ENCODE measurements at places on chromosomes 7 and 10. TPM values are rescaled to one million over a fixed set of nuclear protein-coding genes. Genes with fewer than 3 reads are reported as not detected.

DNA sequence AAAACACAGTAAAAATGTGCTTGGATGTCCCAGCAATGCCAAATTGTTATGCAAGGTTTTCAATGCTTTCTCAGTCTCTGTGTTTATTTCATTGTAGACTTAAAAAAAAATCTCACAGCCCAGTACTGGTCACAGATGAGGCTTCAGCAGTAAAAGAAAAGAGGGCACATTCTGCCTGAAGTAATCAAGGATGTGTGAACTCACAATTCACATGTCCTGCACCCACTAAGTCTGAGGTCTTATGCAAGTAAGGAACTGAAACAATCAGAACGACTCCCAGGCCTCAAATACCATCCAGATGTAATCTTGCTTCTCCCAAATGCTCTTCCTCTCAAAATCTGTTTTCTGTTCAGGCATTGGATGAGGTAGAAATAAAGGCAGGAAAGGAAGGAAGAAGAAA is 33.7 kb downstream of the ADRB1 start:
- H3K4me1 ChIP-seq: peaks cover 11% of the 10 kb centered on the region
- H3K27me3 ChIP-seq: no peaks in the 10 kb centered on the region
- DNase-seq: no peak
- no peak overlapping the region for H3K27ac ChIP-seq

- H3K27me3 ChIP-seq: no peaks in the 10 kb centered on the region
- no peak overlapping the region for H3K4me3 ChIP-seq
- no peak overlapping the region for H3K27ac ChIP-seq
- H3K4me1 ChIP-seq: peaks cover 11% of the 10 kb centered on the region
- no peak for DNase-seq
Observed at GRCh38 chr7:38880454-38880853, 28.5 kb downstream of the VPS41 start.

- no peaks in the 10 kb centered on the region for H3K36me3 ChIP-seq
- no peak for DNase-seq
- H3K27me3 ChIP-seq: no peaks in the 10 kb centered on the region
- no peak overlapping the region for H3K27ac ChIP-seq
- no peak overlapping the region for H3K4me3 ChIP-seq
Observed at GRCh38 chr7:114786455-114786854, 135.4 kb upstream of the MDFIC start.

DNA sequence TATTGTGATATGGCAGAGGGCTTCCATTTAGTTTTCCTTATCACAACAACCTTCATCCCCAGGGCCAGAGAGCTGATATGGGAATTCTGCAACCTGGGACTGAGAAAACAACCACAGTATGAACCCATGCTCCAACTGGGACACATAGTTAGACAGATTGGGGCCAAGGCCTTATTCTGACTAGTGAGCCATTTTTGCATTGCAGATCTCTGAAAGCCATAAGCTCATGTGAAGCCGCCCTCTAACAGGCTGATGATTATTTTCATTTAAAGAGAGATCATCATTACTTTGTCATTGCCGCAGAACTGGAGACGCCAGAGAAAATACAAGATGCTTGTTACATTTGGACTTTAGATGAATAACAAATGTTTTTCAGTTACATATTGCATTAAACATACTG is 791.7 kb upstream of the POM121L12 start:
- H3K4me1 ChIP-seq: no peaks in the 10 kb centered on the region
- H3K27me3 ChIP-seq: no peaks in the 10 kb centered on the region
- DNase-seq: no peak
- H3K4me3 ChIP-seq: no peak overlapping the region
- H3K36me3 ChIP-seq: no peaks in the 10 kb centered on the region

GRCh38 chr7:36070230-36070629 is 82.8 kb upstream of the EEPD1 start:
- H3K27ac ChIP-seq: no peak overlapping the region
- no peaks in the 10 kb centered on the region for H3K36me3 ChIP-seq
- H3K27me3 ChIP-seq: peaks cover 3% of the 10 kb centered on the region
- H3K4me1 ChIP-seq: no peaks in the 10 kb centered on the region

- H3K36me3 ChIP-seq: no peaks in the 10 kb centered on the region
- no peaks in the 10 kb centered on the region for H3K27me3 ChIP-seq
- H3K27ac ChIP-seq: no peak overlapping the region
- no peak for DNase-seq
- no peak overlapping the region for H3K4me3 ChIP-seq
Observed at GRCh38 chr10:132757171-132757570, 28.8 kb downstream of the NKX6-2 start.

STEAP4 gene
- polyA plus RNA-seq: not detected

GRCh38 chr10:2949948-2950354 is 117.4 kb upstream of the PFKP start:
- no peak overlapping the region for H3K27ac ChIP-seq
- H3K36me3 ChIP-seq: no peaks in the 10 kb centered on the region
- DNase-seq: no peak

SMO gene
- polyA plus RNA-seq: not detected

CUL2 gene
- 22.8 TPM for polyA plus RNA-seq

FXYD4 gene
- not detected for polyA plus RNA-seq

HMX3 gene
- not detected for polyA plus RNA-seq

GRCh38 chr10:31170636-31171035 is 139.0 kb upstream of the ZNF438 start:
- no peaks in the 10 kb centered on the region for H3K27me3 ChIP-seq
- no peaks in the 10 kb centered on the region for H3K36me3 ChIP-seq
- no peak overlapping the region for H3K4me3 ChIP-seq
- no peaks in the 10 kb centered on the region for H3K4me1 ChIP-seq

DNA sequence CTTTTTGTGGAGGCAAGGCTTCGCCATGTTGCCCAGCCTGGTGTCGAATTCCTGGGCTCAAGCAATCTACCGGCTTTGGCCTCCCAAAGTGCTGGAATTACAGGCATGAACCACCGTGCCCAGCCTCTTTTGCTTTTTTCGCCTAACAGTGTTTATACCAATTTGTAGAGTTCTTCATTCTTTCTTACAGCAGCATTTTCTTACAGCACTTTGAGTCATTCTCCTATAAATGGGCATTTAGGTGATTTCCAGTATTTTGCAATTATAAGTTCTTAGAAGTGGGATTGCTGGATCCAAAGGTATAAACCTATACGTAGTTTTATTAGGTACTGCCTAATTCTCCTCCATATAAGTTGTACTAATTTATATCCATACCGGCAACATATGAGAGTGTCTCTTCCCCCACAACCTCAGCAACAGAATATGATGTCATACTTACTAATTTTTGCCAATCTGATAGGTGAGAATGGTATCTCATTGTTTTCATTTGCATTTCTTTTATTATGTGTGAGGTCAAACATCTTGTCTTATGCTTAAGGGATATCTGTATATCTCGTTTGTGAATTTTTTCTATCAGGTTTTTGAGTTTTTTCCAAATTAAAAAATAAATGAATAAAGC is 39.1 kb downstream of the SUFU start:
- no peaks in the 10 kb centered on the region for H3K4me1 ChIP-seq
- no peaks in the 10 kb centered on the region for H3K27me3 ChIP-seq
- DNase-seq: no peak
- H3K27ac ChIP-seq: no peak overlapping the region
- H3K4me3 ChIP-seq: no peak overlapping the region

AKR1C4 gene
- polyA plus RNA-seq: not detected

ASAH2 gene
- 0.88 TPM for polyA plus RNA-seq

METTL27 gene
- polyA plus RNA-seq: not detected

GRCh38 chr10:55400075-55400849 is 599.2 kb upstream of the PCDH15 start:
- H3K27me3 ChIP-seq: no peaks in the 10 kb centered on the region
- no peak overlapping the region for H3K27ac ChIP-seq
- H3K4me3 ChIP-seq: no peak overlapping the region
- H3K36me3 ChIP-seq: no peaks in the 10 kb centered on the region
- no peaks in the 10 kb centered on the region for H3K4me1 ChIP-seq
- DNase-seq: no peak

TNPO3 gene
- 41.1 TPM for polyA plus RNA-seq

- no peak overlapping the region for H3K4me3 ChIP-seq
- DNase-seq: no peak
- H3K36me3 ChIP-seq: no peaks in the 10 kb centered on the region
- H3K27me3 ChIP-seq: no peaks in the 10 kb centered on the region
- H3K4me1 ChIP-seq: no peaks in the 10 kb centered on the region
- H3K27ac ChIP-seq: no peak overlapping the region
Observed at GRCh38 chr7:117282239-117282812, 40.5 kb downstream of the WNT2 start.

DNA sequence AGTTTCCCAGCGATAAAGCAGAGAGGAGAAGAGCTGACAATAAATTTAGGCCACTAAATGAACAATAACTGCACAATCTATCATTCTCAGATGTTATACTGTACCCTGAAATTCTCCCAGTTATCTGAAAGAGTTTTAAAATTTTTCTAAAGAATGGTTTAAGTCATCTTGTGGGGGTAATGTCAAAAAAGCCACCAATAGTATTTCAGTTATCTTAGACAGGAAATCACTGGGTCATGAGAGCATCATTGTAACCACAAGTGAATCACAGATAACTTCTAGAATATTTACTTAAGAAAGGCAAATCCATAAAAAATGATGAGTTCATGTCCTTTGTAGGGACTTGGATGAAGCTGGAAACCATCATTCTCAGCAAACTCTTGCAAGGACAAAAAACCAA is 147.1 kb downstream of the DNAJB9 start:
- no peak overlapping the region for H3K4me3 ChIP-seq
- H3K27ac ChIP-seq: no peak overlapping the region

DNA sequence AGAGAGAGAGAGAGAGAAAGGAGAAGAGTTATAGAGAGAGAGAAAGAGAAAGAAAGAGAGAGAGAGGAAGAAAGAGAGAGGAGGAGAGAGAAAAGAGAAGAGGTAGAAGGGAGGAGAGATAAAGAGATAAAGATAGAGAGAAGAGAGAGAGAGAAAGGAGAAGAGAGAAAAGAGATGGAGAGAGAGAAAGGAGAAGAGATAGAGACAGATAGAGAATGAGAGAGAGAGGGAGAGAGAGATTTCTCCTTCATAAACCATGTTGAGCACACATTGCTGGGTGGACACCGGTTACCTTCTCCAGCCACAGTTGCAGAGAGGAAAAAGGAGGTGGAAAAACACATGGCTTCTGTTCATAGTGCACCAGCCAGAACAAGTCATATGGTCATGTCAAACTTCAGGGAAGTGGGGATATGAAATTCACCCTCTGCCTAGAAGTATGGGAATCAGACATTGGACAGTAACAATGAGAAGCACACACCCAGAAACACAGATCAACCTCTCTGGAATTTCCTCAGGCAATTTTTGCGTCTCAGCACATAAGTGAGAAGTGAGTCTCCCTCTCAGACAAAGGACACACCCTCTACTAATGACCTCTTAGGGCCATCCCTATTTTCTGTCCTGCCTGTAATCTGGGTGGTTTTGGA is 172.5 kb upstream of the SVIL start:
- no peak for DNase-seq
- H3K4me3 ChIP-seq: no peak overlapping the region
- H3K27me3 ChIP-seq: no peaks in the 10 kb centered on the region
- H3K27ac ChIP-seq: no peak overlapping the region
- no peaks in the 10 kb centered on the region for H3K36me3 ChIP-seq

DNA sequence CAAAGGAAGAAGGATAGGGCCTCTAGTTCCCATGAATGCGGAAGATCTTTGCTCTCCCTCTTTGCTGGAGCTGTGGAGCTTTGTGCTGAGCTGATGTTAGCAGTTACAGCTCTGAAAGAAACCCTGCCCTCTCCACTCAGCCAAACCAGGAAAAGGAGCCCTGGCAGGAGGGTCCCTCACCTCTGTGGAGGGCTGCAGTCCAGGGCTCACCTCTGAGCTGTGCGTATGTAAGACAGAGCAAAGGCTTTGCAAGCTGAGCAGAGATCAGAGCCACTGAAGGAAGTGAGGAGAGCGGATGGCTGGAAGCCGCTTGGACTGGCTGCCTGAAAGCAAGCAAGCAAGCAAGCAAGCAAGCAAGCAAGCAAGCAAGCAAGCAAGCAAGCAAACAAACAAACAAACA is 84.7 kb downstream of the RAMP3 start:
- no peaks in the 10 kb centered on the region for H3K36me3 ChIP-seq
- no peak overlapping the region for H3K4me3 ChIP-seq
- H3K27ac ChIP-seq: no peak overlapping the region
- peaks cover 4% of the 10 kb centered on the region for H3K27me3 ChIP-seq

GRCh38 chr7:5234852-5235831 is 45.1 kb downstream of the WIPI2 start:
- H3K4me1 ChIP-seq: peaks cover 2% of the 10 kb centered on the region
- no peak for DNase-seq
- no peak overlapping the region for H3K27ac ChIP-seq
- H3K4me3 ChIP-seq: no peak overlapping the region

GRCh38 chr7:132573251-132573955 is 2.9 kb downstream of the PLXNA4 start:
- H3K27me3 ChIP-seq: peaks cover 41% of the 10 kb centered on the region
- H3K27ac ChIP-seq: no peak overlapping the region
- H3K4me3 ChIP-seq: no peak overlapping the region

PIK3CG gene
- polyA plus RNA-seq: 19.2 TPM
